ENCODE measurements at places on chromosomes 7 and 10.

GRCh38 chr10:12377658-12378290, 28.4 kb downstream of the CAMK1D start:
- no peak for DNase-seq

- DNase-seq, result peak; percentile 98
These were observed 133.7 kb upstream of the SH2B2 start for GRCh38 chr7:102152672-102153598.

DNA sequence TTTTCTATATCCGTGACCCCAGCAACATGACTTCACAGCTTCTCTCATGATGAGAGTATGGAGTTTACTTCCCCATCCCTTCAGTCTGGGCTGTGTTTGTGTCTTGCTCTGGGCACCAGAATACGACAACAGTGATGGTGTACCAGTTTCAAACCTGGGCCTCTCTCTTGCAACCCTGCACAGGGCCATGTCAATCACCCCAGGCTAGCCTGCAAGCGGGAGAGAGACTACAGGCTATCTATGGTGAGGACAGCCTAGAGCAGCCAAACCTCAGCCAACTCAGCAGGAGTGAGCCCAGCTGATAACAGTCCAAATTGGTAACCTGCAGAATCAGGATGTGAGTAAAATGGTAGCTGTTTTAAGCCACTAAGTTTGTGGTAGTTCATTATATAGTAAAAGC, 235.8 kb downstream of the CHCHD3 start:
- no peak for DNase-seq

- DNase-seq, result no peak
These were observed 57.4 kb downstream of the FGFR2 start for GRCh38 chr10:121540732-121541395.

DNA sequence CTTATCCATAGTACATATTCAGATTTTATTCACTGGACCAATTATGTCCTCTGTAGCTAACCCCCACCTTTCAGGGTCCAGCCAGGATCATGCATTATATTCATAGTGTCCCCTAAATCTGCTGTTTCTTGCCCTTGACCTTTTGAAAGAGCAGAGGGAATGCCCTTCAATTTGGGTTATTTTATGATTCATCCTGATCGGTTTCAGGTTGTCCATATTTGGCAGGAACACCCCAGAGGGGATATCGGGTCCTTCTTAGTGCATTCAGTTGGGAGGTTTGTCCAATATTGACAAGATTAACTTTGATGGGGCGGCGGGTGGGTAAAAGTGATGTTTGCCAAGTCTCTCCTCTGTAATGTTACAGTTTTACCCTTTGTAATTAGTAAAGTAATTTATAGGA, 60.9 kb downstream of the SHH start:
- no peak for DNase-seq

DNA sequence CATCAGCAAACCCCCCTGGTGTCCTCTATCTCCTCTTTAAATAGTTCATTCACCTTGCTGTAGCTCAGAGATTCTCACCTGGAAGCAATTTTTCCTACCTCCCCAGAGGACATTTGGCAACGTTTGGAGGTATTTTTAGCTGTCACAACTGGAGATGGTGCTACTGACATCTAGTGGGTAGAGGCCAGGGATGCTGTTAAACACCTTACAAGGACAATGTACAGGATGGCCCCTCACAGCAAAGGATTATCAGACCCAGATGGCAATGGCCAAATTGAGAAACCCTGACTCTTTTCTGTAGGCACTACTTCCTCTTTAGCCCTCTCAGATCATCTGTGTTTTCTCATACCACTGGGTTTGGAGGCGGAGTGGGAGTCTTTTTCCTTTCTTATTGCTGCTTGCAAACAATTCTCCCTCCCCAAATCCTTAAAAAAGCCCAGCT, 13.2 kb upstream of the TRA2A start:
- peak; percentile 61 for DNase-seq

DNA sequence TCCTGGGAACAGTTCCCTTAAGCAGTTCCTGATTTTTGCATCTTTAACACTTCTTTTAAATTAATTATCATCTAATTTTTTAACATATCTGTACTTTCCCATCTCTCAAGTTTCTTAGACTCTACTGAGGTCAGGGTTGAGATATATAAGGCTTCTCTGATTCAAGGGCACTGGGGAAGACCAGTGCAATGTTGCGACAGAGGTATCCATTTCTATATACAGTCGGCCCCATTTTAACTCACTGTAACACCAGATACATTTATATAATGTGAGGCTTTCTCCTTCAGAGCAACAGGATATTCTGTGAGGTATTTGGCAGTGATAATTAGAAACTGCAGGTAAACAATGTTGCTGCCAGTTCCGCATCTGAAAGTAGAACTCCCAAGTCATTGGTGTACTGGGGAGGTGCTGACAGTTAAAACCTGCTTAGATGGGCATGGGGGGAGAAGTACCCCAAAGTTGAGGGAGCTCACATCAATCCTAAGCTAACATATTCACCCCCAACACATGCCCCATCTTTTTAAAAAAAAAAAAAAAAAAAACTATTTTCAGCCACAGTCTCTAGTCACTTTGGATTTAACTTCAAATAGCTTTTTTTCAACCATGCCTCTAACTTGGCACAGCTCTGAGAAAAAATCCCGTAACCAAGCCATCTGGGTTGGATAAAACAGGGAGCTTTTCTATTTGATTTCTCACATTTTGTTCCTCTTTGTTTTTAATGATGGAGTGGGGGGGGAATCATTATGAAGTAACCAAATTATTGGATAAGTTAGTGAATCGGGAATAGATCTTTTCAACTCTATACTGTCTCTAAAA, 62.9 kb downstream of the REEP3 start:
- no peak for DNase-seq

GRCh38 chr10:128657548-128657947, 531.3 kb upstream of the MKI67 start:
- no peak for DNase-seq

GRCh38 chr10:113879691-113880090, 25.2 kb downstream of the NHLRC2 start:
- no peak for DNase-seq

- DNase-seq, result no peak
These were observed 33.6 kb upstream of the XRCC2 start for GRCh38 chr7:152709287-152710152.

DNA sequence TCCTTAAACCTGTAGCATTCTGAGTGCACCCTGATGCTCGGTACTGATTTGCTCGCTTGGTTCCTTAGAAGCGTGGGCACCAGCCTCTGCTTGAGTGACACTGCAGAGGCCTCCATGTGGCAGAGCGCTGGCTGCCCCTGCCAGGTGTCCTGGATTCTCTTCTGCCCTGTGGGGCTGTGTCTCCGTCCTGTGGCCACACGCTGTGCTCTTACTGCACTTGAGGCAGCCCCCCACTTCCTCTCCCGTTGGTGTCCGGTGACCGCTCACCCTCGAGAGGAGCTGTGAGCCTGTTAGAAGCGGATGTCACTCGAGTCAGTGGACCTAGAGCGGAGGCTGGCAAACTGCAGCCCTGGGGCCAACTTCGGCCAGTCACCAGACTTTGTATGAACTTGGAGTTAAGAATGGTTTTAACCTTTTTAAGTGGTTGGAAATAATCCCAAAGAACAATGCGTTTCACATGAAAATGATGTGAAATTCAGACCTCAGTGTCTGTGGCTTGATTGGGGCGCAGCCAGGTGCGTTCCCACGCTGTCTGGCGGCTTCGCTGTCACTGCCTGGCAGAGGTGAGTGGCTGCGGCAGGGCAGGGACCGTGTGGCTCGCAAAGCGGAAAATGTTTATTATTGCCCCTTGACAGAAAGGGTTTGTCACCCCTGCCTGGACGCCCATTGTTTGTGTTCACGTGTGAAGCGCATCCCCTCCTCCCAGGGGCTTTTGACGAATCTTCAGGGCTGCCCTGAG, 114.6 kb downstream of the CYTH3 start:
- DNase-seq, result no peak

DNA sequence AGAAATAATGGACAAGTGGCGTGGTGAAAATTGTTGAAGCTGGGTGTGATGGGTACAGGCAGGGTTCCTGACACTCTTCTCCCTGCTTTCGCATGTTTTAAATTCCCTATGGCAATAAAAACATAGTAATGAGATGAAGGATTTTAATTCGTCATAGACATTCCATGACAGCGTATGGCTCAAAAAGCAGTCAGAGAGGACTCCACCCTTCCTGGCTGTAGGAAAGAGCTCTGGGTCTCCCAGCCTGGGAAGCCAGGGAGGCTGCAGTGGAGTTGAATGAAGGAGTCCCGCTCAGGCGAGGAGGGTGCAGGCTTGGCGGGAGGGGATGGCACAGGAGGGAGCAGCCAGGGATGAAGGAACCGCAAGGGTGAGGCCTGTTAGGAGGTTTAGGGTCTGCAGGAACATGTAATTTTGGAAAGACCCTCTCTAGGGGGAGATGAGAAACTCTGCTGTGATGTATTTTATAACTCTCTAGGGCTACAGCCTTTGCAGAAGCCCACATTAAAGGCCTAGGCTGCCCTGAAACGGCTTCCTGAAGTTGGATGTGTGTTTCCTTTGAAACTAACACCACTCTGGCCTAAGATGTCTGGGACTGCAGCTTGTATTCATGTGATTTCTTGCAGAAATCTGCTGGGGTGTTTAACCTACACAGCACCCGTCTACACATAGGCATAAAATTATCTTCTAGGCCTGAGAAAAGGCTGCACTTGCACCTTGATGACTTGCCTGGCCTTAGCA, 7.6 kb upstream of the LARP4B start:
- DNase-seq, result no peak

DNA sequence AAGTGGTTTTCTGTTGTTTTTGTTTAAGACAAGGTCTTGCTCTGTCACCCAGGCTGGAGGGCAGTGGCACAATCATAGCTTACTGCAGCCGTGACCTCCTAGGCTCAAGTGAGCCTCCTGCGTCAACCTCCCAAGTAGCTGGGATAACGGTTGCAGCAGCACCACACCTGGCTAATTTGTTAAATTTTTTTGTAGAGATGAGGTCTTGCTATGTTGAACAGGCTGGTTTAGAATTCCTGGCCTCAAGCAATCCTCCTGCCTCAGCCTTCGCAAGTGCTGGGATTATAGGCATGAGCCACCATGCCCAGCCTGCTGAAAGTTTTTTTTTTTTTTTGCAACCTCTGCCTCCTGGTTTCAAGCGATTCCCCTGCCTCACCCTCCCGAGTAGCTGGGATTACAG, 31.1 kb downstream of the PROSER2 start:
- no peak for DNase-seq

DNA sequence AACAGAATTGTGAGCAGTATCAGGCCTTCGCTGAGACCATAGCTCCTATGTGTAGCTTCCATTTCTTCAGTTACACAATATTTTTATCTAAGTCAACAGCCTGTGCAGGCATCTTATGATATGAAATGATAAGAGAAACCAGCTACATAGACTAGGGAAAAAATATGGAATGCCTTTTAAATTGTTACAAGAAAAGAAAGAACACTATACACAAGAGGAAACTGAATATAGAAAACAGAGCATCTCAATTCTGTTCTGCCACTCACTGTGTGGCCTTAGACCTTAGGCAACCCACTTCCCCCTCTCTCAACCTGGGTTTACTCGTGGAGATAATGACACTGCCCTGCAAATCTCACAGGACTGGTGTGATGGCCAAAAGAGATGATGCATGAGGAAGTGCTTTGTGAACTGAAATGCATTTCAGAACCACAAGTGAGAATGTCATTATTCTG, 132.9 kb downstream of the LRRN3 start:
- DNase-seq, result no peak

- DNase-seq, result no peak
These were observed 52.2 kb downstream of the DYNC2I1 start for GRCh38 chr7:158908552-158908951.

GRCh38 chr7:24283897-24284698, at the start of gene NPY:
Gene NPY, plus strand, starts transcription at chr7:24284190. Its CDS starts 1,051 bp downstream, at chr7:24285241.
- DNase-seq, result no peak

- no peak for DNase-seq
These were observed 93.8 kb downstream of the MARCHF5 start for GRCh38 chr10:92384741-92385140.

DNA sequence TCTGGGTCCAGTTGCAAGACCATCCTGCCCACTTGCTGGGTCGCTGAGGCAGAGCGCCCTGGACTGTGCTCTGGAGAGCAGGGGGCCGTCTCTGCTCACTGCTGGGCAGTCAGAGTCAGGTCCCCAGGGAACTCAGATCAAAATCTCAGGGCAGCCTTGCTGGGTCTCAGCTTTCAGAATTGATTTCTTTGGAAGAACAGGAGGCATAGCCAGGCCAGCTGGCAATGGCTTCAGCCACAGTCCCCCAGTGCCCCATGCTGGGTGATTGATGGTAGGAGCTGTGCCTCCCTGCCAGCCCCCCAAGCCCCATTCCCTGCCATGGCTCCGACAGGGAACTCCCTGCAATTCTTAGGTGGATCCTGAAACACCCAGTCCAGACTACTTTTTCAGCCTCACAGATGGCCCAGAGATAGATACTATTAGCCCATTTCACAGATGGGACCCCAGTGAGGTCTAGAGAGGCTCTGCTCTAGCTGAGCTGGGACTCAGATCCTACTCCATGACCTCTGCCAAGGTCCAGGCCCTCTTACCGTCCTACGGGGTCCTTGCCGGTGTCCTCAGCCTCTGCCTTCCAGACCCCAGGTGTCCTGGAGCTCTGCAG, 467 bp downstream of the MMRN2 start:
- no peak for DNase-seq

- DNase-seq, result no peak
These were observed 3.0 kb upstream of the MCM10 start for GRCh38 chr10:13158401-13158800.

DNA sequence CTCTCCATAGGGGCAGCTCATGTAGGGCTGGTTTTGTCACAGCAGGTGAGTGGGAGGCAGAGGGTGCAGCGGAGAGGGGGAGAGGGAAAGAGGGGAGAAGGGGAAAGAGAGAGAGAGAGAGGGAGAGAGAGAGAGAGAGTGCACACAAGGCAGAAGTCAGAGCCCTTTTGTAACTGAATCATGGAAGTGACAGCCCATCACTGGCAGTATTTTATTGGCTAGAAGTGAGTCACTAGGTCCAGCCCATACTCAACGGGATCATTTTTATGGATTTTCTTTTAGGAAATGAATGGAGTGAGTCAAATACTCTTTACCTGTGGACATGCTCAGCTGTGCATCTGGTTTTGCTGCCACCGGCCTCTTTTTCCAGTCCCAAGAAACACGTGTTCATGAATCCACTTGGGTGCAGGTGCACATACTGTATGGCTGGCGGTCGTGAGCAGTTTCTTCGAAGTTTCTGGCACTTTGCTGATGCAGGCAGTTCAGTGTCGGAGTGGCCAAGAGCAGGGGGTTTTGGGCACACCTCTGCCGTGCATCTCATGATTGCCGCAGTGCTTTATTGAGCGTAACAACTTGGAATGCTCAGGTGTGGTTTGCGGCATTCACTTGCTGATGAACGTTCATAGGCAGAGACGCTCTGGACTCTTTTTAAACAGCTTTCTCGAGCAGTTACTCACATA, 40.3 kb downstream of the DOCK1 start:
- no peak for DNase-seq

Measured in RWPE1 (cell line).